ENCODE measurements at places on chromosomes 4 and X.
A peak's percentile ranks its signal among the peaks of the same experiment; 100 is the strongest.

DNA sequence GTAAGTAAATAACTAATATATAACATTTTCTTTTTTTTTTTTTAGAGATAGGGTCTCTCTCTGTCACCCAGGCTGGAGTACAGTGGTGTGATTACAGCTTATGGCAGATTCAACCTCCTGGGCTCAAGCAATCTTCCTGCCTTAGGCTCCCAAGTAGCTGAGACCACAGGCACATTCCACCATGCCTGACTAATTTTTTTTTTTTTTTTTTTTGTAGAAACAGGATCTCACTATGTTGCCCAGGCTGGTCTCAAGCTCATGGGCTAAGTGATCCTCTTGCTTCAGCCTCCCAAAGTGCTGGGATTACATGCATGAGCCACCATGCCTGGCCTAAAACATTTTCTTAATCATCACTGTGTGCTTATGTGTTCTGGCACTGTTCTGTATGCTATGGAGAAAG, 32.8 kb downstream of the MGARP start:
- DNase-seq: no peak

DNA sequence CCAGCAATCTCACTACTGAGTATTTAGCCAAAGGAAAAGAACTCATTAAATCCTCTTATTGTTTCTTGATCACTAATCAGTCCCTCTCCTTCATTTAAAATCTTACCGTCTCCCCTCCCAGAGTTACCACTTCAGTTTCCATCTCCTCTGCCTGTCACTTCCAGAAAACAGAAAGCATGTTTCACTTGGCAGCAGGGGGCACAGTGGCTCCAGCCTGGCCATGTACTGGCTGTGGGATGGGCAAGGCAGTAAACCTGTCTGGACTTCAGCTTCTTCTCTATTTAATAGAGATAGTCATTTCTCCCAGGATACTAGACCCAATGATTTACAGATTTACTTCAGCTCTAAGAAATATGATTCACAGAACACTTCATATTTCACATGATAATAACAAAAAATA, 63.2 kb downstream of the CD40LG start:
- peak; percentile 25 for DNase-seq

- DNase-seq: no peak
Measured at GRCh38 chr4:7196288-7196651, 3.9 kb downstream of the SORCS2 start.

DNA sequence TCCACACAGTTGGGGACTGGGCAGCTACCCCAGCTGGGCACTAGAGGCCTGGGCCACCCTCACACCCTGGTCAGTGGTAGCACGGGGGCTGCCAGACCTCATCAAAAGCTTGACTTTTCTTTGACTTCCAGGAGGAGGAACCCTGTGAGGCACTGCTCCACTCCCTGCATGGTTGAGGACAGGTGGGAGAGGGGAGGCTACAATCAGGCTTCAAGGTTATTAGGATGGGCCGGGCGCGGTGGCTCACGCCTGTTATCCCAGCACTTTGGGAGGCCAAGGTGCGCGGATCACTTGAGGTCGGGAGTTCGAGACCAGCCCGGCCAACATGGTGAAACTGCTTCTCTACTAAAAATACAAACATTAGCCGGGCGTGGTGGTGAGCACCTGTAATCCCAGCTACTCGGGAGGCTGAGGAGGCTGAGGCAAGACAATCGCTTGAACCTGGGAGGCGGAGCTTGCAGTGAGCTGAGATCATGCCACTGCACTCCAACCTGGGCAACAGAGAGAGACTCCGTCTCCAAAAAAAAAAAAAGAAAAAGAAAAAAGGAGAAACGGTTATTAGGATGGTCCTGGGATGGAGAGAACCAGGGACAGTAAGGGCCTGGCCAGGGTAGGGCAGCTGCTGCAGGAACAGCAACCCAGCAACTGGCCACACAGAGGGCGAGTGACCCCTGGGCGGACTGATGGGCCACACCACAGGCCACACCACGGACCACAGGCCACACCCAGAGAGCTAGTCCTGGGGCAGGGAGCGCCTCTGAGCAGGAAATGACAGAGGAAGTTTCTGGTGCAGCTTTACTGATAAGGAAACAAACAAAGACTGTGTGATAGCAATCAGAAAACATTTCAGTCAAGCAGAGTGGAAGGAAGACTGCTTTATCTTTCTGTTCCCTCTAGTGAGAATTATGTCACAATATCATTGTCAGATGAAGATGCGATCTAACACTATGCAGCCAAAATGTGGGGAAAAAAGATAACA, 20.5 kb upstream of the OPN1LW start:
- DNase-seq: no peak

GRCh38 chrX:2698604-2699003, 7.5 kb downstream of the CD99 start:
- DNase-seq: no peak

GRCh38 chr4:83212041-83212851, 72.4 kb downstream of the COQ2 start:
- no peak for DNase-seq
